ENCODE measurements at places on chromosomes 4 and X.

- no peak for DNase-seq
Measured at GRCh38 chr4:131609039-131609438, 1540.1 kb upstream of the PCDH10 start.

GRCh38 chr4:17475481-17475880 lies 36.4 kb downstream of the QDPR start:
- no peak for DNase-seq

DNA sequence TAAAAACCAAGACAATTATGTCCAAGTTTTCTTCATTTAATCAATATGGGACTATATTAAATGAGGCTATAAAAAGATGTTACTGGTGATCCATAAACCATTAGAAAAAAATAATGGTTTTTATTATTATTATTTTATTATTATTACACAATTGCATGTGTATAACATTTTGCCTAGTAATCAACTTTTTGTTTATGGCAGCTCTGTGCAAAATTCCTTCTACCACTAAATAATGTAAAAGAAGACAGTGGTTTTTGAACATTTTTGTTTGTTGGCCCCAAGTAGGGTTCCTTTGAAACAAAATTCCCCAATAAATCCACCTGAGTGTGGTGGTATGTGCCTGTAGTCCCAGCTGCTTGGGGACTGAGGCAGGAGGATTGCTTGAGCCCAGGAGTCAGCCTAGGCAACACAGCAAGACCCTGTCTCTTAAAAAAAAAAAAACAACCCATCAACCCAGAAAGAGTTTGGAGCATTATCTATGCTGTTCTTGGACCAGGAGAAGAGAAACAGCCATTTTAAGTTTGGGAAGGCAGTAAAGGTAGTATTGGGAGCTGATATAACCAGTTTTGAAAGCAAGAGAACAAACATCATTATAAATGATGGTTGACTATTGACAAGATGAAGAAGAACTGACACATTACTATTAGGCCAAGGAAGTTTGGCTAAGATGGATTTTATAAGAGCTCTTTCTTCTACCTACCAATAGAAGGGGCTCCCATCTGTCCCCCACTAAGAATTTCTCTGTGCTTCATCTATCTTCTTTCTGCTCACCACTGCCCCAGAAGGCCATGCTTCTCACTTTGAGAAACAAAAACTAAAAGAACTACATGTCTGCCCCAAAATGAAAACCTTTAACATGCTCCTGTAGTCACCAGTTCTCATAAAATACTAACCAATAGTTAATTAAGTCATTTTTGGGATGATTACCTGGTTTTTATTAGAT lies 2.2 kb downstream of the TMEM156 start:
- no peak for DNase-seq

DNA sequence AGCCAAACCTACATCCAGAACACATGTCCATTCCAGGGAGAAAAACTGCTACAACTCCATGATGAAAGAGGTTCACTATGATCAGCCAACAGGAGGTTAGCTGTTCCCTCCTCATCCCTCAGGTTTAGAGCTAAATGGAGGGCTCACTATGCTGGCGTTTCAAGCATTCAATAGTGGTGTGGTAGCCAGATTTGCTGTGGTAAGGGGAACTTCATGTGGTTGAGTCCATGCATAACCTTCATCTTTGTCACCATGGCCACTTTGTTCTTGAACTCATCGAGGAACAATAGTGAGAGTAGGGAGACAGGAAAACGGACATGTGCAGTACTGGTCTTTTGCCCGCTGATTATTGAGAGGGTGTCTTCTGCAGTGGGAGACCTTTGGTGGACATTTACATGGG lies 33.8 kb downstream of the ALPK1 start:
- no peak for DNase-seq

DNA sequence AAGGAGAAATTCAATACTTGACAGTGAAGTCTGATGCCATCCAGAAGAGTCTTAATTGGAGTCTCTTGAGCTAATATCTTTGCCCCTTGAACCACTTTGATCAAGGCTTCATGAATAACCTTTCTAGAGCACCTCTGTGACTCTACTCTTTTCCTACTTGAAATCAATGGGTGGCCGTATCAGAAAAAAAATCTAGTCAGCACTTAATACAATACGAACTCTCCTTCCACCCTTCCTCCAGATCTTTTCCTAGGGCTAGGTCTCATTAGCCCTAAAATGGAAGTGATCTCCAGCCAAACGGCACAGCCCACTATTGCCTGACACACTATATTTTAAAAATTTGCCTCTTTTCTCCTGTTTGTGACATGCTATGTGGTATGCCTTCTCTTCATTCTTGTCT lies 129.6 kb upstream of the TLL1 start:
- no peak for DNase-seq

DNA sequence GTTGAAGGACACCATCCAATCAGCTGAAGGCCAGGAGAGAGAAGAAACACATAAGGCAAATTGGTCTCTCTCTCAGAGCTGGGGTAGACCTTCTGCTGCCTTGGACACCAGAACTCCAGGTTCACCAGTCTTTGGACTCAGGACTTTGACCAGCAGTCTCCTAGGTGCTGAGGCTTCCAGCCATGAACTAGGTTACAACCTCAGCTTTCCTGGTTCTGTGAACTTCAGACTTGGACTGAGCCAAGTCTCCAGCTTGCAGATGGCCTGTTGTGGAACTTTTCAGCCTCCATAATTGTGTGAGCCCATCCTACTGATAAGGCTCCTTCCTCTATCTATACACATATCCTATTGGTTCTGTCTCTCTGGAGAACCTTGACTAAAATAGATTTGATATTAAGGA lies 20.6 kb upstream of the BBS12 start:
- no peak for DNase-seq

DNA sequence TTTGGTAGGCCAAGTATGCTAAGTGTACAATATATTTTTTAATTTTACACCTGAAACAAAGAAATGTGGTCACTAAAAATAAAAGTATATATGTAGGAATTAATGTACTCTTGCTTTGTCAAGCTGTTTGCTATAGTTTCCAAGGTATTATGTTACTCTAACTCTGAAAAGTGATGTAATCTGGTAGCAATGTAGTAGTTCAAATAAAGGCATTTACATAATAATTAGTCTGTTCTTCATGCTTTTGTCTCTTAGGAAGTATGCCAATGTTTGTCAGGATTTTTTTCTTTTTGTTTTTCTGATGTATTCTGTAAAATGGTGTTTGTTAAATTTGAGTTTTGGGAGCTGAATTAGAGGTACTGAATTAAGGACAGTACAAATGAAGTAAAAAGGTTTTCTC lies 89.5 kb downstream of the PLS3 start:
- DNase-seq, result peak; percentile 1

DNA sequence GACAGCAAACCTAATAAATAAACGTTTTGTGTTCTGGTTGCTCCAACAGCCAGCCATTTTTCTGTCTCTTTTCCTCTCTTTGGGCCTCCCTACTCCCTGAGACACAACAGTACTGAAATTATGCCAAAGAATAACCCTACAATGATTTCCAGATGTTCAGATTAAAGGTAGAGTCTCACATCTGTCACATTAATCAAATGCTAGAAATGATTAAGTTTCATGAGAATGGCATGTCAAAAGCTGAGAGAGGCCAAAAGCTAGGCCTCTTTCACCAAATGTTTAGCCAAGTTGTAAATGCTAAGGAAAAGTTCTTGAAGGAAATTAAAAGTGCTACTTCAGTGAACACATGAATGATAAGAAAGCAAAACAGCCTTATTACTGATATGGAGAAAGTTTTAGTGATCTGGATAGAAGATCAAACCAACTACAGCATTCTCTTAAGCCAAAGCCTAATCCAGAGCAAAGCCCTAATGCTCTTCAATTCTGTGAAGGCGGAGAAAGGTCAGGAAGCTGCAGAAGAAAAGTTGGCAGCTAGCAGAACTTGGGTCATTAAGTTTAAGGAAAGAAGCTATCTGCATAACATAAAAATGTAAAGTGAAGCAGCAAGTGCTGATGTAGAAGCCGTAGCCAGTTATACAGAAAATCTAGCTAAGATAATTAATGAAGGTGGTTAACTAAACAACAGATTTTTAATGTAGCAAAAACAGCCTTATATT lies 182.1 kb upstream of the NUDT6 start:
- no peak for DNase-seq

- peak; percentile 39 for DNase-seq
Measured at GRCh38 chr4:108466936-108467902, 153.2 kb upstream of the RPL34 start.

GRCh38 chrX:40170830-40171512 lies 73.2 kb upstream of the BCOR start:
- DNase-seq, result no peak

DNA sequence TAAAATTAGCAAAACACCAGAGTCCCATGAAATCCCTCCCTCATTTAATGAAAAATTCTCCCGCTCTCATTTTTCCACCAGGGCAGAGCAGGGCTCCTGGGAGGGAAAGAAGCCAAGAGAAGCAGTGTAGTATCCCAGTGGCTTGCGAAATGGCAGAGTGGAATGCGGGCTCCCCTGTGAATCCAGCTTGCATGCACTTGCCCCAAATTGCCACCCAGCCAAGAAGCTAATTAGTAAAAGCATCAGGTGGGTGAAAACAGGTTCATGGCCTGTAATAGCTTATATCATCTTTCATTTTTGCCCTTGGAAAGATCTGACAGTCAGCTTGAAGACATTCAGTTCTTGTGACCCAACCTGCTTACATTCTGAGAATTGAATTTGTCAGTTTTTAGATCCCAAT lies 10.1 kb downstream of the AMOT start:
- DNase-seq, result no peak

DNA sequence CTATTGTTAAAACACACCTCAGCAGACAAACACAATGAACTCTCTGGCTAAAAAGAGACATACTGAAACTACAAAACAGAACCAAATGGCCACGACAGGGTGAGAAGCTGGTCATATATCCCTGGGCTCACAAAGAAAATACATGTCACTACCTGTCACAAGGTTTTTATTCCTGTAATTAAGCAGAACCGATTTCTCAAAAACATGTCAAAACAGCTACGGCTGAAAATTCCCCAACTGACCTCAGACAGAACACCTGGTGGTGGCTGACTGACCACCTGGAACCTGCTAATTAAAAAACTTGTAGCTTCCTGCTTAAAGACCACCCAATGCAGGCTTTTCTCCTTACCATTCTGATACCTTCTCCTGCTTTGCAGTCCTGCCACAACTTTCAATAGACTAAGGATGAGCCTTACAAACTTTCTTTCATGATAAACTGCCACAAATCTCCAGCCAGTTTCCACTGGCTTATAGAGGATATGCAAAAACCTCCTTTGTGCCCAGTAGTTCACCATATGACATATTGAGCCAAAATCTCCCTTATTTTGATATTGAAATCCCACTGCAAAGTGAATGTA lies 571.9 kb downstream of the SPOCK3 start:
- no peak for DNase-seq

- no peak for DNase-seq
Measured at GRCh38 chrX:152927858-152928760, 30.2 kb downstream of the ZNF185 start.

- DNase-seq, result no peak
Measured at GRCh38 chr4:123415576-123415975, 19.0 kb downstream of the SPRY1 start.

GRCh38 chr4:30946288-30946687 lies 226.1 kb downstream of the PCDH7 start:
- no peak for DNase-seq

- DNase-seq, result no peak
Measured at GRCh38 chrX:23451266-23451665, 116.6 kb downstream of the PTCHD1 start.

- DNase-seq, result no peak
Measured at GRCh38 chr4:90757534-90758060, 630.4 kb downstream of the CCSER1 start.

- DNase-seq, result no peak
Measured at GRCh38 chr4:185272245-185272644, 62.8 kb downstream of the SNX25 start.

DNA sequence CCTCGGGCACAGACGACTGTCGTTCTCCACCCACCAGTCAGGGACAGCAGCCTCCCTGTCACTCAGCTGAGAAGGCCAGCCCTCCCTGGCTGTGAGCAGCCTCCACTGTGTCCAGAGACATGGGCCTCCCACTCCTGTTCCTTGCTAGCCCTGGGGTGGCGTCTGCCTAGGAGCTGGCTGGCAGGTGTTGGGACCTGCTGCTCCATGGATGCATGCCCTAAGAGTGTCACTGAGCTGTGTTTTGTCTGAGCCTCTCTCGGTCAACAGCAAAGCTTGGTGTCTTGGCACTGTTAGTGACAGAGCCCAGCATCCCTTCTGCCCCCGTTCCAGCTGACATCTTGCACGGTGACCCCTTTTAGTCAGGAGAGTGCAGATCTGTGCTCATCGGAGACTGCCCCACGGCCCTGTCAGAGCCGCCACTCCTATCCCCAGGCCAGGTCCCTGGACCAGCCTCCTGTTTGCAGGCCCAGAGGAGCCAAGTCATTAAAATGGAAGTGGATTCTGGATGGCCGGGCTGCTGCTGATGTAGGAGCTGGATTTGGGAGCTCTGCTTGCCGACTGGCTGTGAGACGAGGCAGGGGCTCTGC lies 7.9 kb upstream of the MSANTD1 start:
- DNase-seq, result no peak

- DNase-seq, result no peak
Measured at GRCh38 chr4:30269850-30270249, 450.3 kb upstream of the PCDH7 start.

DNA sequence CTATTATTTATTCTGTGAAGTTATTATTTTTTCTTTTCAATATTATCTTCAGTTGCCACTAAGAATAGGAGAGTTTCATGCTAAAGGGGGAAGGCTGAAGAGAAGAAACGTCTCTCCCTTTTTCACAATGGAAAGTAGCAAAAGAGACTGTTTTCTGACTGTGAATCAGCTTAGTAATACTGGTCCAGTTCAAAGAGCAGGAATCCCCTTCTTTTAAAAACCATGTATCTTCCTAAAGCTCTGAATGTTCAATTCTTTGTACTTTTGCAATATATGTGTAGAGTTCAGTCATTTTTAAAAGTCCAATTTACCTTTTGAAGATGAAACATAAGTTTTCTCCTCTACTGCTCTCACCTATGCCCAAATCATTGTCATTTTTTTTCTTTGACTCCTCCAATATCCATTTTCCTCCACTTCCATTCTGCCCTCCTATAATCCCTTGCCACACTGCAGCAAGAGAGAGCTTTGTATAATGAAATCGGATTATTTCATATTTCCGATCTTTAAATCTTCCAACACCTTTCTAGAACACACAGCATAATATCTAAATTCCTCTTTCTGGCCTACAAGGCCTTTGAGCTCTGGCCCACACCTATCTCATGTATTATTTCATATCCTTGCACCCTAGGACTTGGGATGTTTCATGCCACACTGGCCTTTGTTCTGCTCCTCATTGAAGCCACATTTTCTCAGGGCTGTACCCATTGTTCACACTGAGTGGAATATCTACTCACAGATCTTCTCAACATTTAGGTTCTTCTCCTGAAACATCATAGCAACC lies 195.3 kb downstream of the CAMK2D start:
- no peak for DNase-seq

DNA sequence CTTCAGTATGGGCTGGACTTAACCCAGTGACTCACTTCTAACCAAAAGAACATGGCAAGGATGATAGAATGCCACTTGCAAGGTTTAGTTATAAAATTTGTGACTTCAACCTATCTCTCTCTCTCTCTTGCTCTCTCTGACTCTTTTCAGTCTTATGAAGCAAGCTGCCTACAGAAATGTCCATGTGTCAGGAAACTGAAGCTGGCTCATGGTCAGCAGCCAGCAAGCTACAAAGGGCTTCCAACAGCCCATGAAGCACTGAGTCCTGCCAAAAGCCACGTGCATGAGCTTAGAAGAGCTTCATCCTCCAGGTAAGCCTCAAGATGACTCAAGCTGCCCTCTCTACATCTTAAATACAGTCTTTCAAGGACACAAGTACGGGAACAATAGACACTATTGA lies 100.3 kb downstream of the HS3ST1 start:
- DNase-seq, result no peak
